ENCODE measurements at places on chromosomes 7 and 10.

GRCh38 chr7:132105096-132105495, 471.2 kb downstream of the PLXNA4 start:
- no peak for DNase-seq

DNA sequence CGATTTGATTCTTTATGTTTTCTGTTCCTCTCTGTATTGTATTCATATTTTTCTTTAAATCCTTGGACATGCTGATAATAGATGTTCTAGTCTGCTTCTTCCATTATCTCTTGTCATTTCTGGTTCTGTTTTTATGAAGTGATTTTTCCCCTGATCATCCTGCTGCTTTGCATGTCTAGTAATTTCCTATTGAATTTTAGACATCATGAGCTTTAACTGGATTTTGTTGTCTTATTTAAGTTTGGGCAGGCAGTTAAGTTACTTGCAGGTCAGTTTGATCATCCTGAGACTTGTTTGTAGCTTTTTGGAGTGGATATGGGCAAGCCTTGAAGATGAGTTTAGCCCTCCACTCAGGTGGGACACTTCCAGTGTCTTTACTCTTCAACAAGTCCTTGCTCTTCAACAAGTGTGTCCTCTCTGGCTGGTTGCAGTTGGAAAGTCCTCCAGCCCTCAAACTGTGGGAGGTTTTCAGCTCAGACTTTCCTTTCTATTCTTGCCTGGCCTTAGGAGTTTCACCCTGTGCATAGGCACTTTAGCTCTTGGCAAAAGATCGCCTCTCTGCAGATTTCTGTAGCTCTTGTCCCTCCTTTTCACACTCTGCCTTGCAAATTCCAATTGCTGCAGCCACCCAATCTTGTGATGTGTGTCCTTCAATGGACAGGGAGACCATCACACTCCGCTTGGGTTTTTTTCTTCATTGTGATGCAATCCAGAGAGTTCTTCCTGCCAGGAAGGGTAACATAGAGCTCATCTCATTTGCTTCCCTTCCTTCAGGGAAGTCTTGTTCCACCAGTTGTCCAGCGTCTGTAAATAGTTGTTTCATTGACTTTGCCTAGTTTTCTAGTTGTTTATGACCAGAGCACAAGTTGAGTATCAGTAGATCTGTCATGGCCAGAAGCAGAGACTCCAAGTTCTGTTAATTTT, 197.2 kb upstream of the SH2B2 start:
- no peak for DNase-seq

GRCh38 chr10:73110345-73110849, at the start of gene NUDT13:
Gene NUDT13, plus strand, starts transcription at chr10:73110455. Its CDS starts 3,911 bp downstream, at chr10:73114366.
- no peak for DNase-seq

- no peak for DNase-seq
Observed at GRCh38 chr10:114166043-114166442, 8.0 kb downstream of the CCDC186 start.

- DNase-seq: no peak
Observed at GRCh38 chr7:44085546-44085945, 3.2 kb upstream of the POLM start.

- no peak for DNase-seq
Observed at GRCh38 chr10:5971886-5972285, 5.5 kb downstream of the IL15RA start.

DNA sequence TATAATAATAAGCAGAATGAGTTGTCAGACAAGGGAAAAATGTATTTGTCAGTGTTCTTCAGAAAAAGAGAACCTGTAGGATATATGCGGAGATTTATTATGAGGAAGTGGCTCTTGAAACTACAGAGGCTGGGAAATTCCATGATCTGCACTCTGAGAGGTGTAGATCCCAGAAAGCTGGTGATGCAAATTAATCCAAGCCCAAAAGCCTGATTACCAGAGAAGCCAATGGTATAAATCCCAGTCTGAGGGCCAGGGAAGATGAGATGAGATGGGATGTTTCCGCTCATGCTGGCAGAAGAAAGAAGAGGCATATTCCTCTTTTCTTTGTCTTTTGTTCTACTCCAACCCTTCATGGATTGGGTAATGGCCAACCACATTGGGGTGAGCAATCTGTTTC, 732.8 kb upstream of the IGFBP3 start:
- DNase-seq: no peak

DNA sequence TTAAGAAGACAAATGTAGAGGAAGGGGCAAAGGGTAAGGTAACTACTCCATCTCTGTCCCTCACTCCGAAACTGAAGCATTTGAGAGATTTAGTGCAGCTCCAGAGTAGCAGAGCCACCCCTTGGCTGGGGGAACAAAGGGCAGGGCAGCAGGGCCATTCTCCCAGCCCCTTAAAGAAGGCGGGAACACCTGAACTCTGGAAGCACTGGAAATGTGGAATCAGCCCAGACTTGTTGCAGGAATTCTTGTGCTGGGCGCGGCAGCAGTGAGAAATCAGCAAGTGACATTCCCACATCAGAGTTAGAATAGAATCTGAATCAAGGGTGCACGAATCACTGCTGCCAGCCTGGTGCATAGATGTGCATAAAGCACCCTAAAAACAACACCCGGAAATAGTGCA, 34.4 kb upstream of the GRM8 start:
- no peak for DNase-seq

DNA sequence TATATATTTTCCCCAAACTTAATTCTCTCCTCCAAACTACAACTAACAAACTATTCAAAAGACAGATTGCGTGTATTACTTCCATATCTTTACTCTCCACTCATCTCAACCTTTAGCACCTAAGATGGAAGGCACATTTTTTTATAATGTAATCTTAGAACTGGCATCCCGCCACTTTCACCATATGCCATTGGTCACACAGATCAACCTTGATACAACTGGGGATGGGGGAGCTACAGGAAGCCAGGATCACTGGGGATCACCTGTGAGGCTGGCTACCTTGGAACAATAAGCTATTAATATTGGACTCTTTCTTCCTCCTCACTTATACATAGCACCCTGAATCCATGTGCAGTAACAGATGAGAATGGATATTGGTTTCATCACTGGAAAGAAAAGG, 469.6 kb upstream of the LRRN3 start:
- DNase-seq: no peak

GRCh38 chr7:15306296-15306695, 255.5 kb downstream of the AGMO start:
- DNase-seq: no peak

DNA sequence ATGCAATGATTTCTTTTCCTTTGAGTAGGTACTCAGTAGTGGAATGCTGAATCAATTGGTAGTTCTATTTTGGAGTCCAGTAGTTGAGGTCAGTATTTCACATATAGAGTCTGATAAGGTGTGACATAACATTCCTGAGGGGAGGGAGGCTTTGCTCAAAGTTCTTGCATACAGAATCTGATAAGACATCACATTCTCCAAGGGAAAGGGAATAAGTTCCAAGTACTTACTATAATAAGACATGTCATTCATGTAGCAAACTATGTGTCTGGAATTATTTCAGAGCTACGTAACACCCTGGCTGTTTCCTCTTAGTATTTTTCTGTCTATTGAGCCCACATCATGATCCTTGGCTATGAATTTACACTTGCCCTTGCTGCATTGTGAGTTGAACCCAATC, 74.3 kb upstream of the POM121L12 start:
- DNase-seq: no peak

DNA sequence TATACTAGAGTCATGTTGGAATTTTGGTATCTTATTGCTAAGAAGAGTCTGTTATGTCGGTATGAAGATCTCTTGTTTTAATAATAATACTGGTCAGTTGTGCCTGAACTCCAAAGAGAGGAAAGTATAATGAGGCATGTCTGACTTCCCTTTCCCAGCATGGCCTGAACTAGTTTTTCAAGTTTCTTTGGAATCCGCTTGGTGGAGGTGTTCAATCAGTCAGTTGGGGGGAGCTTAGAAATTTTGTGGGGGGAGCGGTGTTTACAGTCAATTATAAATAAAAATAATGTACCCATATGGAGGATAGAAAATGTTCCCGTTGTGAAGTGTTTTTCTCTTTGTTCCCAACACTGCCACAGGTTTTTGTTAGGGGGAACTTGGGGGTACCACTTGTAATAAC, 1.5 kb upstream of the TRDMT1 start:
- DNase-seq: no peak

DNA sequence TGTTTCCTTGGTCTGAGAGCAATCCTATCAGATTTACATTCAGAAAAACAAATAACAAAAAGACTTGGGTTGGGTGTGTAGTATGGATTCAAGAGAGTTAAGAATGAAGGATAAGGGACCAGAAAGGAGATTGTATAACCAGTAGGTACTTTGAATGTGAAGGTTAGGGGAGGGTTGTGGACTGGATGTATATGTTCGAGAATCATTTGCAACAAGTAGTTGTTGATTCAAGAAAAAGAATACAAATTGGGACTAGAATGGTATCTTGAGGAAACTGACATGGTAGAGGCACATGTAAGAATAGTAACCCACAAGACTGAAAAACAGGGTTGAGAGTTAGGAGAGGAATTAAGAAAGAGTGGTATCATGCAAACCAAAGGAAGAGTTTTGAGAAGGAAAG, 240.0 kb upstream of the PPP1R3A start:
- DNase-seq: no peak

GRCh38 chr7:71221549-71221948, 89.6 kb downstream of the GALNT17 start:
- no peak for DNase-seq

GRCh38 chr10:14635043-14635710, 139.5 kb downstream of the FAM107B start:
- no peak for DNase-seq

DNA sequence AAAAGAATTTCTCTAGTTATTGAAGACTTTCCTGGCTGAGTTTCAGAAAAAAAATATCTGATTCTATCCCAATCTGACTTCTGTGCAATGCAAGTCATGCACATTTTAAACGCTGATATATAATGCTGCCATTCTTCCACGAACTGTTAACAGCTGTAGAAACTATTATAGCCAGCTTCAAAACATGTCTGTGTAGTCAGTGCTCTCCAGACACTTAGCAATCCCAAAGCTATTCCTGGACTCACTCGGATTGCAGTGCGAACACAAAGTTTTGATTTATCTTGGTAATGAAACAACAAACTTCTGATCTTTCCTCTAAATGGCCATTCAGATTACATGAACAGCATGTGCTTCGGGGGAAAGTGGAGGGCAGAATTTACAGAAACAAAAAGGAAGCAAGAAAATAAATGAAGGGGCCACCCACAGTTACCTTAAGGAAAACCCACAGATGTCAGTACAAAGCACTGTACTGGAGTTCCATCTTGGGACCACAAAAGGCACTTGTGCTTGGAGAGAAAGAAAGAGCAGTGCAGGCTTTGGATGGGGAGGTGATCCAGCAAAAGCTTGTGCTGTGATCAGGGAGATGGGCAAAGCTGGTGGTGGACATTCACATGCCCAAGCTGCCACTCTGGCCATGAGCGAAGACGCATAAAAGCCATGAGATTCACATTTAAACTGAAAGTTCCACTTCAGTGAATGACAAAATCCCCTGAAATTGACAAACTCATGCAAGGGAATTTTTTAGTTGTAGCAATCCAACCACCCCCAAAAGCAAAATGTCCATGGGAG, 32.1 kb upstream of the ADO start:
- DNase-seq: no peak

- DNase-seq: no peak
Observed at GRCh38 chr7:89554209-89554608, 600.1 kb upstream of the STEAP1 start.

DNA sequence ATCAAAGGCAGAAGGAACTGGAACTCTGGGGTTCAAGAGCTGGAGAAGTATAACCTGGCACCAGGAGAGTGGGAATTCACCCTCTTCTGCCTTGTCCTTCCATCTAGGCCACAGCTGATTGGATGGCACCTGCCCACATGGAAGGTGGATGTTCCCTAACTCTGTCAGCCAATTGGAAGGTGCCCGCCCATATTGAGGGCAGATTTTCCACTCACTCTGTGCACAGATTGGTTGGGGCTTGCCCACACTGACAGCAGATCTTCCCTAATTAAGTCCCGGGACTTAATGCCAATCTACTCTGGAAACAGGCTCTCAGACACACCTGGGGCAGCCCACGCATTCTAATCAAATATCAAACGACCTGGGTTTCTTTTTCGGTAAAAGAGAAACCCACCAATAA, 1142.3 kb upstream of the CELF2 start:
- DNase-seq: no peak

DNA sequence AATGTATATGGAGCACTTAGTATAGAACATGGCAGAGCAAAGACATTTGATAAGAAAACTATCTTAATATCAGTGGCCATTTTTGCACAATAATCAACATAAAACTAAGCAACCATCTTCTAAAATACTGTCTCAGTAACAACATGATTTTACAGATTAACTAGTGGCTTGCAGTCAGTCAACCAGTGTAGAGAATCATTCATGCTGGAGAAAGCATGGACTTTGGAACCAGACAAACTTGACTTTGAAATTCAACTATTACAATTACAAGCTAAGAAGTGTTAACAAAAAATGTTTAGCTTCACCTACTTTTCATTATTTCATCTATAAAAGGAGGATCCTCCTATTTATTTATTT, 27.7 kb downstream of the CUBN start:
- DNase-seq: no peak

DNA sequence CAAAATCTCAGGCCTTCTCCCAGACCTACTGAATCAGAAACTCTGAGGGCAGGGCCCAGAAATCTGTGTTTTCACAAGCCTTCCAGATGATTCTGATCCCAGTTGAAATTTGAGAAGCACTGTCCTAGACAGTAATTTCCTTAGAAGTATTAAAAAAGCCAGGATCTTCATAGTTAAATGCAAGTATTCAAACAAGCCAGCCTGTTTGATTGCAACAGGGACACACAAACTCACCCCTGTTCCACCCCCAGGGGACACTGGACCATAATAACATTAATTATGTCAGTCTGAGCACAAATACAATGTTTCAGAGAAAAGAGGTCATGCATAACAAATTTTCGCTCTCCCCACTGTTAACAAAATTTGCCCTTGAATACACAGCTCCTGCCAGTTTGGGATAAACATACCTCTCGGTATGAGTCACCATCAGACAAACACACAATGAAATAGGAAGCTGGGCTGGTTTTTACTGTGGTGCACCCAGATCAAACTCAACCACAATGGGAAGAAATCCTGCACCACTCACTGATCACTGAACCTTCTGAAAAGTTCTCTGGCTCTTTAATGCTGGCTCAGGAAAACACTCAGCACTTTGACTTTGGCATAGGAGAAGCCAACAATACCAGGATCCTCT, 34.3 kb downstream of the ABLIM1 start:
- no peak for DNase-seq

DNA sequence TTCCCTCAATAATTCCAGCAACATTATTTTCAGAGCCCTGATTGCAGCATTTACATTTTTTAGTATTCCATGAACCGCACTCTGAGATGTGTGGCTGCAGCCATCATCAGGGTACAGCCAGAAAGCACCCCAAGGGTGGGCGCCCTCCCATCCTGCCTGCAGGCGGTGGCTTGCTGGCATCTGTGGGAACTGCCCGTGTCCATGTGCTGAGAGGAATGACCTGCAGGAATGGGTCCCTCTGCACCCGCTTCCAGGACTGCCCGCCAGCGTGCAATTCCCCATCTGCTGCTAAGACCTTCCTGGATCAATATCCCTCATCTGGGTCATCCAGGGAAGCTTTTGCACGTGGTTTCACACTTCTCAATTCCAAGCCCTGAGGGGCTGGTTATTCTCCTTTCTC, 32.8 kb upstream of the NUB1 start:
- DNase-seq: no peak
